IMR-90 (cell line): ENCODE measurements at places on chromosomes 1 and 21.
A peak's percentile ranks its signal among the peaks of the same experiment; 100 is the strongest.

GRCh38 chr1:159936273-159936904 lies 9.0 kb downstream of the IGSF9 start:
- no peaks in the 10 kb centered on the region for H3K36me3 ChIP-seq
- peaks cover 38% of the 10 kb centered on the region for H3K27me3 ChIP-seq
- no peak overlapping the region for H3K4me3 ChIP-seq
- DNase-seq = no peak
- no peaks in the 10 kb centered on the region for H3K4me1 ChIP-seq
- H3K27ac ChIP-seq = no peak overlapping the region

DNA sequence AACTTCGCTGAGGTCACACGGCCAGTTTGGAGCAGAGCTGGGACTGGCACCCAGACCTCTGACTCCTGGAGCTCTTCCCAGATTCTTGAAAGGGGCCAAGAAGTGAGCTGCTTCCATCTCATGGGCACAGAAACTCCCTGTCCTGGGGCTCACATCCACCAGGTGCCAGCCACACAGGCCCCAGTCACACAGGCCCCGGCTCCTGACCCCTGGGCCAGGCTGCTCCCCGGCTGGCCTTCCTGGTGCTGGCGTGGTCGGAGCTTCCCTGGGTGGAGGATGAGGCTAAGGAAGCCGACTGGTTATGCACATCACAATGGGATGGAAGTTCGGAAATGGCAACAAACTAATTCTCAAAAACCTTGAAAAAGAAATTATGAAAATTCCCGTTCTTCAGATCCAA lies 3.0 kb upstream of the GABRD start:
- H3K27ac ChIP-seq = no peak overlapping the region
- no peak overlapping the region for H3K4me3 ChIP-seq
- DNase-seq = no peak
- H3K36me3 ChIP-seq = no peaks in the 10 kb centered on the region
- H3K27me3 ChIP-seq = peaks cover 77% of the 10 kb centered on the region

- H3K4me3 ChIP-seq = no peak overlapping the region
- no peak overlapping the region for H3K27ac ChIP-seq
- H3K27me3 ChIP-seq = no peaks in the 10 kb centered on the region
- no peaks in the 10 kb centered on the region for H3K36me3 ChIP-seq
Observed at GRCh38 chr1:208126108-208126507, 118.1 kb downstream of the PLXNA2 start.

DNA sequence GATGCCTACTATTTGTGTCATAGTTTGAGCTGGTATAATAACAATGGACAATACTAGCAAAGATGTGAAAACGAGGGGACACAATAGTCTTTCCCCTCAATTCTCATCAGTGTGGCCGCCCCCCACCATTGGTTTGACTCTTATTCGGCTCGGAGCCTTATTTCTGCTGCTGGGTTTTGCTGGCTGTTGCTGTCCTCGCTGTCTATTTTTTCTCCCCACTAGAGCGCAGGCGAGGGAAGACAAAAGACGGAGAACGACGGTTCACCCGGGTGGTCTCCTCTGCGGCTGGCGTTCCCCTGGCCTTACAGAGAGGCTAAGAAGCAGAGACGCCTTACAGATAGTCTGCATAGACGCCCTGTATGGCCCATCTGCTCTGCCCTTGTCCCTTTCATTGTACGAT lies 19.4 kb downstream of the CLIC6 start:
- H3K36me3 ChIP-seq = no peaks in the 10 kb centered on the region
- no peak overlapping the region for H3K4me3 ChIP-seq
- no peak for DNase-seq
- no peaks in the 10 kb centered on the region for H3K4me1 ChIP-seq

DNA sequence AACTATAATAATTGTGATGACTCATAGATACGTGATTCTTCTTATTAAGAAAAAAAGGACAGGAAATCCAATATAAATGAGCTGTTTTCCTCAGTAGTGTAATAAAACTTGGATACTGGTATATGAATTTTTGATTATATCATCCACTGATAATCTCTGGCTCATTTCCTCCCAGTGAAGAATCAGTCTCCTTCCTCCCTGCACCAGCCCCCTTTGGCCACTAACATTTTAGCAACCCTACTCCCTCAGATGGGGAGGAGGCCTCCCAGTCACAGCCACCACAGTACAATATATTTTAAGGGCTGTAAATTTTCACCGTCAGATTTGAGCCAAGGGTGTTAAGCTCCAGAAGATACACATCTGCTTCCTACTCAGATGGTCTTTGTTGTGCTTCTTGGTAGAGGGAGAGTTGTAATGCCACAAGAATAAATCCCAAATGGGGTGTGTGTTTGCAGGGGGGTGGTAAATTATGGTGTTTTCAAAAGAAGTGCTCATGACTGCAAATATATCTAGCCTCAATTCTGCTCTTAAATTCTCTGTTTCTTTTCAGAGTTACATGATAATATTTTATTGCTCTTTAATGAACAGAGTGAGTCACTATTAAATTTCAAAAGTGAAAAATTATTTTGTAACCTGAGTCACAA lies 153.5 kb downstream of the HLX start:
- H3K27me3 ChIP-seq = no peaks in the 10 kb centered on the region
- no peak overlapping the region for H3K4me3 ChIP-seq
- H3K27ac ChIP-seq = no peak overlapping the region
- no peak for DNase-seq
- no peaks in the 10 kb centered on the region for H3K36me3 ChIP-seq

GRCh38 chr1:226712742-226713419 lies 26.2 kb downstream of the ITPKB start:
- H3K27ac ChIP-seq = no peak overlapping the region
- no peak overlapping the region for H3K4me3 ChIP-seq
- H3K4me1 ChIP-seq = peaks cover 21% of the 10 kb centered on the region

- no peaks in the 10 kb centered on the region for H3K27me3 ChIP-seq
- no peaks in the 10 kb centered on the region for H3K4me1 ChIP-seq
- no peaks in the 10 kb centered on the region for H3K36me3 ChIP-seq
- H3K4me3 ChIP-seq = no peak overlapping the region
- no peak for DNase-seq
Observed at GRCh38 chr1:5720936-5721335, 271.3 kb downstream of the NPHP4 start.

- peak; percentile 79 for DNase-seq
- no peaks in the 10 kb centered on the region for H3K36me3 ChIP-seq
- H3K4me1 ChIP-seq = peaks cover 4% of the 10 kb centered on the region; the same call in 1 of the 2 replicates
- no peak overlapping the region for H3K4me3 ChIP-seq
Observed at GRCh38 chr1:79161077-79161476, 154.5 kb upstream of the ADGRL4 start.

GRCh38 chr1:211734791-211735190 lies 59.4 kb upstream of the NEK2 start:
- peaks cover 6% of the 10 kb centered on the region for H3K4me1 ChIP-seq
- H3K4me3 ChIP-seq = no peak overlapping the region
- no peaks in the 10 kb centered on the region for H3K36me3 ChIP-seq

GRCh38 chr1:178122283-178122682 lies 28.4 kb downstream of the RASAL2 start:
- DNase-seq = peak; percentile 7
- H3K4me3 ChIP-seq = no peak overlapping the region
- no peak overlapping the region for H3K27ac ChIP-seq
- no peaks in the 10 kb centered on the region for H3K36me3 ChIP-seq
- no peaks in the 10 kb centered on the region for H3K27me3 ChIP-seq
- peaks cover 4% of the 10 kb centered on the region; the same call in 1 of the 2 replicates for H3K4me1 ChIP-seq

- no peak for DNase-seq
- H3K4me3 ChIP-seq = no peak overlapping the region
- H3K4me1 ChIP-seq = no peaks in the 10 kb centered on the region
- H3K27me3 ChIP-seq = no peaks in the 10 kb centered on the region
- H3K36me3 ChIP-seq = no peaks in the 10 kb centered on the region
- no peak overlapping the region for H3K27ac ChIP-seq
Observed at GRCh38 chr1:177133977-177134538, 30.5 kb downstream of the ASTN1 start.

- no peak overlapping the region for H3K27ac ChIP-seq
- H3K4me3 ChIP-seq = no peak overlapping the region
- no peak for DNase-seq
- no peaks in the 10 kb centered on the region for H3K36me3 ChIP-seq
- no peaks in the 10 kb centered on the region; the same call in 1 of the 2 replicates for H3K27me3 ChIP-seq
Observed at GRCh38 chr1:19274636-19275035, 13.9 kb downstream of the AKR7A3 start.

DNA sequence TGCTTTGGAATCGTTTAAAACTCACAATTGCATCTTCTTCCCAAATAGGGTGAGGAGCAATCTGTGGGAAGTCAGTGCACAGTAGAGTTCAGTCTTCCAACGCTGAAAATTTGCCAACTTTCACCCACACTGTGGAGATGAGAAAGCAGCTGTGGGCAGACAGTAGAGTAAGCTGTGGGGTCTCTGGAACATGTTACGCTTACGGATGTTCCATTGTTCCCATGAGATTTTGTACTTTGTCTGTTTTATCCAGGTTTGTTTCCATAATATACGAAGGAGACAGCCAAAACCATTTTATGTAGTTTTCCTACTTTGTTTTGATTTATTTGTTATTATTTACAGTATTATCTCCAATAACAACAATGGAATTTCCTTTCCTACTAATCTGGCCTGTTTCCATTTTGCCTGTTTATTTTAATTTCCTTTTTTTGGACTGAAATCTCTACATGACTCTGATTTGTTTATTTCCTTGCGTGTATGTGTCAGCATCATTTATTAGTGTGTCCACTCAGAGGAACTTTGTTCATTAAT lies 65.1 kb upstream of the RGL1 start:
- H3K27me3 ChIP-seq = no peaks in the 10 kb centered on the region
- H3K4me3 ChIP-seq = no peak overlapping the region
- H3K27ac ChIP-seq = no peak overlapping the region
- peaks cover 8% of the 10 kb centered on the region for H3K4me1 ChIP-seq
- H3K36me3 ChIP-seq = no peaks in the 10 kb centered on the region

DNA sequence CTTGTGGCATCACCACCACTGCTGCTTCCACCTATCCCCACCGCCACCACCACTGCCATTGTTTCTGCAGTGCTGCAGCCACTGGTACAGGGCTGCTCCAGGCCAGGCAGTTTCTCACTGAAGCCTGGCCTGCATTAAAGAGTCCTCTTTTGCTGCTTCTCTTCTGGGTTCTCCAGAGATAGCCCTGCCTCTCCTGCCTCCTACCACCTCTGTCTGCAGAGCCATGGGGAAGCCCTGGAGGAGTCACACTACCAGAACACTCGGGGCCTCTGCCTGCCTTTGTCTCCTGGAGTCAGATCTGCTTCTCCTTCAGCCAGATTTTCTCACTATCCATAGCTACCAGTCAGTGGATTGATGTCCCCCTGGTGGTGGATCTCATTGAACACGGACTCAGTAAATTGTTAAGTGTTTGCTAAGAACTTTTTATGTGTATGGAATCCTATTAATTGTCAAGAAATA lies 37.7 kb upstream of the DDAH1 start:
- peak overlapping the region; percentile 40 for H3K27ac ChIP-seq
- peaks cover 2% of the 10 kb centered on the region; the same call in 1 of the 2 replicates for H3K36me3 ChIP-seq

DNA sequence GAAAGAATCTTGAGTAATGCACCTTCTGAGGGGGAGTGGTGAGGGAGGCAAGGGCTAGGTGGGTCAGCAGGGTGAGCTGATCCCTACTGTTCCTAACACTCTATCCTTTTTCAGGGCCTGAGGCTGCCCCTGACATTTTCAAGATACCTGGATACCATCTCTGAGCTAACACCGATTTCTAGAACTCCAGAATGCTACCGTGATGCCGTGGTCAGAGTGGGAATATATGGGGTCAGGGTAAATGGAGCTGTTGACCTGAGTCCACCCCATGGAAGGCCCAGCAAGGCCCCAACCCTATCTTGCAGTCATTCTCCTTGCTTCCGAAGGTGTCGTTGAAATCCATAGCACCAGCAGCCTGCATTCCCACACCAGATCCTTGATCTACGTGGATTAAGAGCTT lies 18.0 kb upstream of the PTPRF start:
- no peak for DNase-seq
- H3K4me1 ChIP-seq = no peaks in the 10 kb centered on the region
- H3K36me3 ChIP-seq = no peaks in the 10 kb centered on the region

DNA sequence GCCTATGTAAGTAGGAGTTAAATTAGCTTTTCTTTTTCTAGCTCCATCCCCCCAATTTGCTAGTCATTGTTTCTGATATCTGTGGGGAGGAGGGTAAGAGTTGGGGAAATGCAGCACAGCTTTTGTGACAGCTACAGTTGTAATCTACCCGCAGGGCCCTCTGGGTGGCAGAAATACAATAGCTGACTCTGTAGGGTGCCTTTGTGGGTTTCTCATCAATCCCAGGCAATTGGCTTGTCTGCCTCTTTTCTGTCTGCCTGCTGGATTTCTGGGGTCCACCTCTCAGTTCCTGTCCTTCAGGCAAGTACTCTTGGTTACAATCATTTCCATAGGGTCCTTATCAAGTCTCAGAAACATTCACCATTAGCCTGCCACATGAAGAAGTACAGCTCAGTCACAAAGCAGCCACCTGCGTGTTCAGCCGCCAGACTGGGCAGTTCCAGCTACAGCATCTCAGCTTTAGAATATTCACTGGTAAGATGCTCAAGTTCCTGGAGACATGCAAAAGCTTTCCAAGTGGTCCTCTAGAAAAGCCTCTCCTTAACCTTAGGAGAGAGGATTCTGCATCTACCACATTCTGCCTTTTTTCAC lies 19.2 kb upstream of the SLC44A5 start:
- no peaks in the 10 kb centered on the region for H3K27me3 ChIP-seq
- H3K4me1 ChIP-seq = no peaks in the 10 kb centered on the region
- H3K4me3 ChIP-seq = no peak overlapping the region
- DNase-seq = no peak

DNA sequence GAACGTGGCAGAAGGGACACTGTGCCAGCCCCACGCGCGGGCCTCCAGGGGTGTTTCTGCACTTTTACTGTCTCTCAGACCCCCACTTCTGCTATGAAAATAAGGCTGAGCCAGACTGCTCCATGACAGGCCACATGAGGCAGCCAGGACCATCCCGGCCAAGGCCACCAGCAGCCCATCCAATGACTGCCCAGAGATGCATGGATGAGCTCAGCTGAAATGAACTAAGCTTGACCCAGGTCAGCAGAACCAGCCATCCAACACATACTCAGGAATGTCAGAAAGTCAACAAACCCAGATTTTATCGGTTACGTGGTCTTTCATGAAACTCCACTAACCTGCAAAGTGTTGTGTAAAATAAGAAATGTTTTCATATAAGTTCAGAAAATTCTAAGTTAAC lies 51.2 kb downstream of the CCDC185 start:
- H3K4me1 ChIP-seq = no peaks in the 10 kb centered on the region
- H3K36me3 ChIP-seq = no peaks in the 10 kb centered on the region
- H3K27ac ChIP-seq = no peak overlapping the region
- H3K4me3 ChIP-seq = no peak overlapping the region
- DNase-seq = no peak

GRCh38 chr1:232978815-232979214 lies 28.4 kb downstream of the NTPCR start:
- H3K4me3 ChIP-seq = no peak overlapping the region
- H3K4me1 ChIP-seq = peaks cover 20% of the 10 kb centered on the region
- H3K27me3 ChIP-seq = no peaks in the 10 kb centered on the region
- H3K27ac ChIP-seq = peak overlapping the region; percentile 94; the same call in 1 of the 2 replicates
